Stimulated activated CD4-positive, alpha-beta T cell treated with anti-CD3 and anti-CD28 coated beads, Interleukin-15, amount 100 ng/mL, for 24 hours (primary cell): ENCODE measurements at places on chromosomes 1 and 21.

- DNase-seq: no peak
Observed at GRCh38 chr1:248822148-248823032, 3.3 kb downstream of the SH3BP5L start.

DNA sequence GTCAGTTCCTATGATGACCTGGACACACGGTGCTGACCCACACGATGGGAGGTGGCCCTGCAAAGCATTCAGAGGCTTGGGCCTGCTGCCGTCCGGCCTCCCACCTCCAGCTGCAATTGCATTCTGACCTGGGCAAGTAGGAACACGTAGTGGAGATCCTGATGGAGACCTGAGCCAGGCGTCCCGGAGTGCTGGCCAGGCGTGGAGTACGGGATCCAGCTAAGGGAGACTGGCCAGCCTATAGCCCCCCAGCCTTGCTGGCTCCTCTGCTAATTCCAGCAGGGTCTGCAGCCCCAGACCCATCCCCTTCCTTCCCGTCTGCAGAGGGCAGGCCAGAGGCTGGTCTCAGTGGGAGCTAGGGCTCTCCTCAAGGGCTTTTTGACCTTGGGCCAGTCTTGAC is 11.2 kb downstream of the CD46 start:
- DNase-seq: no peak

GRCh38 chr21:33368576-33368975 is 34.6 kb upstream of the IFNGR2 start:
- no peak for DNase-seq

DNA sequence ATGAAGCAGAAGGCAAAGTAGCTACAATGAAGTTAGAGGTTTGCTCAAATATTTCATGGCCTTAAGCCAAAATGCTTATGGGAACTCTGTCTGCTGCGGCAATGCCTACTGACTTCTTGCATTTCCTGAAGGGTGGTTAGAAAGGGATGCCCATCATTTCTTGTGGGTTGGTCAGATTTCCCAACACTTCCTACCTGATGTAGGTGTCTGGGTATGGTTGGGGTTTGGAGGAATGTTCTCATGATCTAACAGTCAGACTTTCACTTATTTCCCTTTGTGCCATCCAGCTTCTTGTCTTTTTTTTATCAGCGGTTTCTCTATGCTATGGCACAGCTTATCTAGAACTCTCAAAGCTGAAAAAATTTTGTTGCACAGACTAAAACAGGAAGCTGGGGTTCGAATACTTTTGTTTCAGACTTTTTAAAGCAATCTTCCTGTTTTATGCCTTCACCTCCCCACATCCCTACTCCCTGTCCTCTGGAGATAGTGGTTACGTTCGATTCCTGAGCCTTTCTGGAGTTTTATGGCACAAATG is 307.7 kb downstream of the USP25 start:
- no peak for DNase-seq

DNA sequence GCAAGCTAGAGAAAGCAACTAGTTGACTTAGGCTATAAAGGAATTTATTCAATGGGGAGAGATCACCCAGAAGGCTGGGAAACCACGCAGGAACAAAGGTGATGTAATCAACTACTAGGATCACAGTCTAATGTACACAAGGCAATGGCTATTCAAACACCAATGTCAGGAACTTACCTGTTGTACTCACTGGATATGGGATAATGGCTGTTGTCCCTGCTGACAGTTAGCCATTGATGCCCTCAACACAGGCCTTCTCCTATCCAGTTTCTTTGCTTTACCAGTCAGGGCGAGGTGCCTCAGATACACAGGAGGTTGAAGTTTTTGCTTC is 32.3 kb downstream of the C21orf91 start:
- DNase-seq: no peak

DNA sequence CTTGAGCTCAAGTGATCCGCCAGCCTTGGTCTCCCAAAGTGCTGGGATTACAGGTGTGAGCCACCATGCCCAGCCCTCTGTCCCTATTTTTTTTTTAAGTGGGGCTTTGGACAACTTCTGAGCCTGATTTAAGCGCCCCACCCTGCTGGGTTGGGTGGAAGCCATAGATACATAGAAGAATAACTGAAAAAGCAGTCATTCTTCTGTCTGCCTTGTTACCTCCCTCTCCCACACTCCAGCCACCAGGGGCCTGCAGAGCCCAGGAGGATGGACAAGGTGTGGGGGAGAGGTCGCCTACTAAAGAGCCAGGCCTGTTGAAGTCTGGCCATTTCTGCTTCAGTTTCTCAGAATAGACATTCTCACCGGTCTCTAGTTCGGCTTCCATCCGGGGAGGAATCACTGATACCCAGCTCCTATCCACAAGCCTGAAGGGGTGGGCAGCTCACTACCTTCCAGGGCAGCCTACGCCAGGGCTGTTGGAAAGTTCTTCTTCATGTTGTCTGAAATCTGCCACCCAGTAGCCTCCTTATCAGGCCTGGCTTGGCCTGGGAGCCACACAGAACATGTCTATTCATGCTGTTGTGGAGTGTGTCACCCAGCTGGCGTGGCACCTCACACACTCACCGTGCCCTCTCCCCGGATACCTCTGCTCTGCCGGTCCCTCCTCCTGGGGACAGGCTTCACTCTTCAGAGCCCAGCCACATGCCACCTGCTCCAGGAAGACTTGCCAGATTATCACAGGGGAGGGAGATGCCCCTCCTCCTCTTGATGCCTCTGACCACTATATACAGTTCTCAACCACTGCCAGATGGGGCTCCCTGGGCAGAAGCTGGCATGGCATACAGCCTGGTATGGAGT is 27.7 kb downstream of the KNCN start:
- no peak for DNase-seq

DNA sequence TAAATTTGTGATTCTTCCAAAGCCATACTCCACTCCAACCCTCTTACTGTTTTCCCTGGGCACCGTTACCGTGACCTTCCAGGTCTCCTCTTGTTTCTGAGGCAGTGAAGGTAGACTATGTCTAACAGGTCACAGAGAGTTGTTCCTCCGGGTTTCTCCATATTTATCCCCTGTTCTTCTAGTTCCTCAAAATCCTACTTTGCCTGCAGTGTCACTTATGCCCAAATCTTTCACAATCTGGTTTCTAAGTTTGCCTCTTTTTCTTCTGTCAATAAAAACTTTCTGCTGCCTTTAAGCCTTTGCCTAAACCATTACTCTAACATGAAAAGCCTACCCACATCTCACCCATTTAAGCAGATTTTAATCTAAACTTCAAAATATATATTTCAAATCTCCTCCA is 87.7 kb downstream of the C4BPA start:
- no peak for DNase-seq

DNA sequence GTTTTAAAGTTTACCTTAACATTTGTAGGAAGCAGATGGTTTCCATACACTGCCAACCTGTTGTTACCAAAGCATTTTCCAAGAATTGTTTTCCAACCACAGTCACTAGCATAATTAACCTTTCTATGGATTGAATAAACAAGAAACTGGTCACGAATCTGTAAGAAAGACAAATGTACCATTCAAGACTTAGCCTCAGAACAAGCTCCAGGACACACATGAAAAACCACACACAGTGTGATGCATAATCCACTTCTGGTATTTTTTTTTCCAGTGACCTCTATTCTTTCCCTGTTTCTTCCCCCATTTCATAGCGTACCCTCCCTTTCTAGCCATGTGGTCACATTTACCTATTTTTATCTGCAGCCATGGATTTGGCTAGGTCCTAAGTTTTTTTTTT is 29.6 kb upstream of the C1orf87 start:
- DNase-seq: no peak

DNA sequence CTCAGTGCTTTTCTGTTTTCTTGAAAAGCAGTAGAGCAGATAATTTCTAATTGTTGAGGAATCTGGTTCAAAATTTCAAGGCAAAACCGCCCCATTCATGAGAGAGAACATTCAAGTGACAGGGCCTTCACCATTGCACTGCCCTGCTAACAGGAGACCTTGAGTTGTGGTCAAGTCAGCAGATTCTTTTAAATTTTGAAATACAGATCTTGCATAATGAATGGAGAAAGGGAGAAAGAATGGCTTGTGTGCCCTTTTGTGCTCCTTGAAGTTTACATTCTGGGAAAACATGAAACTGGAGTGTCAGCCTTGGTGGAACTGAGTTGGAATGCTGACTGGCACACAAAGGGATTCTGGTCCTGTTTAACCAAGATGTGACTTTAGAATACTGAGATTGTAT is 164.5 kb upstream of the UBE2U start:
- no peak for DNase-seq

DNA sequence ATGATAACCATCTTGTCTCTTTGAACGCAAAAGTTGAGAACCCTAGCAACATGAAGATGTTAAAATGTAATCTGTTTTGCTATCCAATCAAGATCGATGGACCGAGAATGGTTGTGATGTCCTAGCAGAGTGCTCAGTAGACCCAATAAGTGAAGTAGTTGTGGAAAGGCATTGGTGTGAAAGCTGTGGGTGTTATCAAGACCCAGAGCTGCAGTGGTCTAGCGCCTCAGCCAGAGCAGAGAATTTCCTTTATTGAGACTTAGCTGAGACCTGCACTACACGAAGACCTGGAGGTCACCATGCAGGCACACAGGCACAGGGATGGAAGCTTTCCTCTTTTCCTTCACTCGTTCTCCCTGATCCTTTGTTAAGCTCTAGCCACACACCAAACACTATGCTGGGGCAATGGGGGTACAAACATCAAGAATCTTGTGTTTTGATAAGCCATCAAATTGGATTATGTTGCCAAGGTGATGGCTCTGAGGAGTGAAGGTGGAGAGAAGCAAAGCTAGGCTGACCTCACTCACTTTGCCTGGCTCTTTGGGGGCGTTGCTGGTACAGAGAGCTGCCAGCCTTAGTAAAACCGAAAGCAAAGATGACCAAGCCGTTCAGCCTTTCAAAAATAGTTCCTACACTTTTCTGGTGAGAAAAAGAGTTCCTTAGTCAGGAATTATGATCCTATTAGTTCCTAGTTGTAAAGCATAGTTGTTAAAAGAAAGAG is 24.1 kb downstream of the METTL13 start:
- DNase-seq: no peak

GRCh38 chr21:32367158-32367557 is 25.7 kb downstream of the URB1 start:
- DNase-seq: no peak

DNA sequence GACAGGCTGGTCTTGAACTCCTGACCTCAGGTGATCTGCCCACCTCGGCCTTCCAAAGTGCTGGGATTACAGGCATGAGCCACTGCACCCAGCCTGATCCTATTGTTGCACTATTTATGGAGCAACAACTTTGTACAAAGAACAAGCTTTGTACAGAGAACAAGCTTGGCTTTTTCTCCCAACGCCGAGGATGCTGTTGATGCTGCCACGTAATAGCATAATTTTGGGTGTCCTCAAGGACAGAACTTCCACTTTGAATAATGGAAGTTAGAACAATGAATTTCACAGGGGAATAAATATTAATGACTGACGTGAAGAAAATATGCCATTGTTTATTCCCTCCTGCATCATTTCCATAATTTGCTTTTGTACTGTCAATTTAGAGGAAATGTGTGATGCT is 12.8 kb upstream of the RBP7 start:
- no peak for DNase-seq

DNA sequence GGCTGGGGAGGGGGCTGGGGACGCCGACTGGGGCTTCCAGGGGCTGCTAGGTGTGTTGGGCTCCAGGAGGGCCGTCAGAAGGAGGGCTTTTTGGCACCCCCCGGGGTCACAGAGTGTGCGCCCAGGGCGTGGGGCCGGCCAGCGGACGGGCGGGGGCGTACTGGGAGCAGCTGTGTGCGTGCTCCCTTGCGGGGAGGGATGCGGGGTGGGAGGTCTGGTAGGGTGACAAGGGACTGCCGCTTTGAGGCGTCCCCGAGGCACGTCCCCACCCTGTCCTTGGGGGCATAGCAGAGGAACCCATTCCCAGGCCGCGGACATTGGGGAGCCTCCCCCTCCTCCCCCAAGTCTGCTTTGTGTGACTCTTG is 1.1 kb downstream of the FOXO6 start:
- DNase-seq: no peak

DNA sequence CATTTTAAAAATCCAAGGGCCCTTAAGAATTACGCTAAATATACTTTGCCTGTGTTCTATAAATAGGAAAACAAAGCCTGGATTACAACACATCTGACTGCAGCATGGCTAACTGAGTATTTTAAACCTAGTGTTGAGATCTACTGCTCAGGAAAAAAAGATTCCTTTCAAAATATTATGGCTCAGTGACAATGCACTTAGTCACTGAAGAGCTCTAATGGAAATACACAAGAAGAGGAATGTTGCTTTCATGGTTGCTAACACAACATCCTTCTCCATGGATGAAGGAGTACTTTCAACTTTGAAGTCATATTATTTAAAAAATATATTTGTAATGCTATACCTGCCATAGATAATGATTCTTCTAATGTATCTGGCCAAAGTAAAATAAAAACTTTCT is 248.3 kb upstream of the NEGR1 start:
- no peak for DNase-seq
